B cell (primary cell): ENCODE measurements at places on chromosomes 12 and 14.

- no peak for DNase-seq
These were observed 19.0 kb downstream of the IFNG start for GRCh38 chr12:68140556-68140955.

DNA sequence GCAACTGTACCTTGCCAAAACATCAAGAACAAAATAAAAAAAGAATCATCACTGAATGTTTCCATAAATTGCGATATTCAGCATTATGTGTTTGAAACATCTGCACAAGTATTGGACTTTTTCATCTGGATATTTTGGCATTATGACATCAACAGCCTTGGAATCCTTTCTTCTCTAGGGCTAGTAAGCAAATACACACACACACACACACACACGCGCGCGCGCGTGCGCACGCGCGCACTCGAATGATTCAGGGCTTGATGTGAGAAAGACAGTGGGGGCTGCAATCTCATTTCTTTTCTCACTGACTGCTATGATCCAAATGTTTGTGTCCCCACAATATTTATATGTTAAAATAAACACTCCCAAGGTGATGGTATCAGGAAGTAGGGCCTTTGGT, 90.0 kb upstream of the SLC38A4 start:
- DNase-seq: no peak

DNA sequence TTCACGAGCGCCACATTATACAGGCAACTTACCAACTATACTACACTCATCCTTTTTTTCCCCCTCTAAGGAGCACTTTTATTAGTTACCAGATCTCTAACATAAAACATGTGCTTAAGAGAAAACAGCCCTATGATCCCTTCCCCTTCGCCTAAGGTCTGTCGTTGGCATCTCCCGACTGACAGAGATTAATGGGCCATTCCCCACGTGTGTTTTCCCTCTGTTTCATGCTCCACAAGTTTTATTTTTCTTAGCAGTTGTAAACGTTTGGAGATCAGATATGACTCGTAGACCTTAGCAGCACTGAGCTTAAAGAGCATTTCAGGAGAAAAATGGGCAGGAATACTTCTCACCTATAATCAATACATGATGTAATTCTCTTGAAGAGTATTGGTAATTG, 51.4 kb upstream of the FZD10 start:
- DNase-seq: no peak

- DNase-seq: no peak
These were observed 118.9 kb downstream of the VEZT start for GRCh38 chr12:95336387-95337067.

- DNase-seq: no peak
These were observed 324.6 kb downstream of the RAD51B start for GRCh38 chr14:68144051-68144681.
